ENCODE measurements at places on chromosomes 3 and 15. TPM values are rescaled to one million over a fixed set of nuclear protein-coding genes. Genes with fewer than 3 reads are reported as not detected.

GRCh38 chr3:54273791-54274190 lies 151.4 kb downstream of the CACNA2D3 start:
- no peak for DNase-seq
- H3K36me3 ChIP-seq, result no peaks in the 10 kb centered on the region
- H3K27ac ChIP-seq, result no peak overlapping the region
- no peak overlapping the region for H3K4me3 ChIP-seq
- peaks cover 1% of the 10 kb centered on the region for H3K27me3 ChIP-seq
- H3K4me1 ChIP-seq, result no peaks in the 10 kb centered on the region

DNA sequence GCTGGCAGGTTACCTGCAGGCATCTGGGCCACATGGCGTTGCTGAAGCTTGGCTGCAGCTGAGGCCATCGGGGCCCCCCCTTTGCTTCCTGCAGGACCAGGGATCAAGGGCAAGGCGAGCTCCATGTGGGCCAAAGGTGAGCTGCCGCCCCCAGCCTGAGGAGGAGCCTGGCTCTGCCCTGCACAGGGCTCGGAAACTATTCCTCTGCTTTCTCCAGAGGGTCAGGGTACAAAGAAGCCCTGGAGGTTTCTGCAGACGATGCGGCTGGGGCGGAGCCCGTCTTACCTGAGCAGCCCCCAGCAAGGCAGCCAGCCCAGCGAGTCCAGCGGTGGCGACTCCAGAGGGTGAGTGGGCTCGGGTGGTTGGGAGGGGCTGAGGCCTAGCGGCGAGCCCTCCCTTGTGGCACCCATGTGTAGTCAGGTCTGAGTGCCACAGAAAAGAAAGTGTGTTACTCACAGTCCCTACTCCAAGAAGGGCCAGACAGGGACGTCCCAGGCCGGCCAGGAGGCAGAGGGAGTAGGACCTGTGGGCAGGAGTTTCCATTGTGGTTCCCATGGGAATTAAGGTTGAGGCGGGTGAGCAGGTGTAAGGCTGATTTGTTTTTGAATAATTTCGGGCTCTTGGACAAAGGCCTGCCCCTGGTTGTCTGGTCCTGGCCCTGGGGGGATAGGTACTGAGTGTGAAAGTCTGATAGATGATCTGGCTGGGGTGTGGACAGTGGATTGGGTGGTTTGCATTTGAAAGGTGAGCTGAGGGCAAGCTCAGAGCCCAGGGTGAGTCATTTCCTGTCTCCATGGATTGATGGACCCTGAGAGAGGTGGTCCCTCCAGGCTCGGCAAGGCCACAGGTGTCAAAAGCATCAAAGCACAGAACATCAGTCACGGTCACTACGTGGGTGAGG lies 25.4 kb downstream of the CFAP100 start:
- H3K4me1 ChIP-seq, result no peaks in the 10 kb centered on the region
- no peak for DNase-seq
- H3K4me3 ChIP-seq, result no peak overlapping the region
- no peaks in the 10 kb centered on the region for H3K36me3 ChIP-seq
- H3K27me3 ChIP-seq, result no peaks in the 10 kb centered on the region
- no peak overlapping the region for H3K27ac ChIP-seq

GRCh38 chr3:55014906-55015305 lies 87.0 kb upstream of the LRTM1 start:
- H3K36me3 ChIP-seq, result no peaks in the 10 kb centered on the region
- no peak overlapping the region for H3K4me3 ChIP-seq
- no peak for DNase-seq
- H3K27ac ChIP-seq, result no peak overlapping the region
- no peaks in the 10 kb centered on the region for H3K27me3 ChIP-seq
- no peaks in the 10 kb centered on the region for H3K4me1 ChIP-seq

SLC24A5 gene
- total RNA-seq, result not detected

DNA sequence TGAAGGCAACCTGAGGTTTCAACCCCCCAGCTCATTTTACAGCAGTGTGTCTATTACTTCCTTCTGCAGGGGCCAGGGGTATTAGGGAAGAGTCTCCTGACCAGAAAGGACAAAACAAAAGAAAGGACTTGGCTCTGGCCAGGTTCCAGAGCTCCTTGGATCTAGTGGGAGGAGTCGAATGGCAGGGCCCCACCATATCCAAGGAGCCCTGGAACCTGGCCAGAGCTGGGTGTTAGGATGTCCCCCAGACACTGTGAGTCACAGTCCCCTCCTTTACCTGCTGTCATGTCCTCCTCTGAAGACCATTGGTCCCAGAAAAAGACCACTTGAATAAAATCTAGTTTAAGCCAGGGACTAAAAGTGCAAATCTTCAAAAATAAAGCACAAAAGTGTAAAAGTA lies 113.2 kb downstream of the EEFSEC start:
- H3K27me3 ChIP-seq, result no peaks in the 10 kb centered on the region
- no peak overlapping the region for H3K27ac ChIP-seq
- no peaks in the 10 kb centered on the region for H3K4me1 ChIP-seq
- DNase-seq, result no peak
- no peak overlapping the region for H3K4me3 ChIP-seq
- peaks cover 2% of the 10 kb centered on the region for H3K36me3 ChIP-seq

DNA sequence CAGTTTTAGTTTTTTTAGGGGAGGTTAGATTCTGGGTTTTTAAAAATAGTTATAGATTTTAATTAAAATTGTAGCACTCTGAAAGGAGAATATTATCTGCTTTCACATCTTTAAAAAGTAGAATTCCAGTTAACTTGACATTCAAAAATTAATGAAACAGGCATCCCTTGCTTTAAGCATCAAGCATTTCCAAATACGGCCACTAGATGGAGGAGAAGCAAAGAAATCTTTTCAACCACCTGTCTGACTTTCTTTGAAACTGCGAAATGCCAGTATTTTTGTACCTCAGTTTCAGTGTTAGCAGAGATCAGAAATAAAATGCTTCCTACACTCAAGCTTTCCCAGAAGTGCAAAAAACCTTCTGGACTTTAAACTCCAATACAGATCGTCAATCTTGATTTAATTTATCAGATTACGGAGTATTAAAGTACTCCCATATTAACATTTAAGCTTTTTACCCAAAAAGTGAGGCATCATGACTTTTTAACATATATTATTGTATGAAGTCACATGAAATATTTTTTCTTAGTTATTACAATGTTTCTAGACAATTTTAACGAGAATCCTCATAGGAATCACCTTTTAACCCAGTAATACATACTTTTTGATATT lies 153.3 kb downstream of the P3H2 start:
- H3K36me3 ChIP-seq, result no peaks in the 10 kb centered on the region
- DNase-seq, result peak; percentile 53
- H3K27me3 ChIP-seq, result no peaks in the 10 kb centered on the region
- H3K27ac ChIP-seq, result no peak overlapping the region

KNG1 gene
- total RNA-seq, result not detected

- DNase-seq, result no peak
- no peaks in the 10 kb centered on the region for H3K36me3 ChIP-seq
- no peak overlapping the region for H3K4me3 ChIP-seq
- no peak overlapping the region for H3K27ac ChIP-seq
- H3K4me1 ChIP-seq, result peaks cover 4% of the 10 kb centered on the region
Measured at GRCh38 chr3:158451405-158452055, 119.5 kb upstream of the MLF1 start.
